D721Med (cell line): ENCODE measurements at places on chromosomes 3 and 15.

- no peak for DNase-seq
Measured at GRCh38 chr15:90020936-90021507, 19.9 kb downstream of the ZNF710 start.

- no peak for DNase-seq
Measured at GRCh38 chr3:156553705-156554356, 1.1 kb downstream of the SSR3 start.

DNA sequence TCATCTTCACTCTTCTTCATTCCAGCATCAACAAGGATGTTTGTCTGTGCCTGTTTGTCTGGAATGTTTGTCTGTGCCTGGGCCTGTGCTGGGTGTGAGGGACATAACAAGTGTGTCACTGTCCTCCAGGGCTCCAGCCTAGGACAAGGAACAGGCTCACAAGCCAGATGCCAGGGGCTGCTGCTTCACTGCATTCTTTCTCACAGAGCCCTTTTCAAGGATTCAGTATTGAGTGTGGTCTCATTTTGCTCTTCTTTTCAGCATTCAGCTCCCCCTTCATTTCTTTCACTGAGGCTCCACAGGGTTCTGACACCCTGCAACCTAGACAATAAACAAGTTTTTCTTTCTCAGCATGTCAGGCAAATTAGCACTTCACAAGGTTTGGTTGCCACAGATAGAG is 43.6 kb upstream of the KY start:
- no peak for DNase-seq

- DNase-seq, result no peak
Measured at GRCh38 chr15:70316059-70316600, 218.4 kb upstream of the TLE3 start.

GRCh38 chr3:71069797-71070196 is 513.7 kb downstream of the FOXP1 start:
- no peak for DNase-seq

GRCh38 chr3:157982359-157982758 is 123.9 kb downstream of the SHOX2 start:
- DNase-seq, result no peak

DNA sequence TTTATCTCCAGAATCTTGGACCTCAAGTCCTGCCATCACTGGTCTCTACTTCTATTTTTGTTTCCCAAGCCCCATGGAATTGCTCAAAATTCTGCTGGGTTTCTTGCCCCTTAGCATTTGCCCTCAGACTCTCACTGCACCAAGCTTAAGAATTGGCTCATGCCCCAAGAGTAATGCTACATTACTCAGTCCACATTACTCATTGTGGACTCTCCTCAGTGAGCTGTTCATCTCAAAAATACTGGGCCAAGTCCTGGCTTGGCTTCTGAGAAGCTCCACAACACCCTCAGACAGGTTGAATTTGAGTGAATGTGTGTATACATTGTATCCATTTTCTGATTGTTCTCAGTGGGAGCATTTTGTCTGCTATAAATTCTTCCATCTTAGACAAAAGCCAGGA is 364.4 kb upstream of the ARHGEF26 start:
- no peak for DNase-seq
